ENCODE measurements at places on chromosomes 4 and X. TPM values are rescaled to one million over a fixed set of nuclear protein-coding genes. Genes with fewer than 3 reads are reported as not detected.

DNA sequence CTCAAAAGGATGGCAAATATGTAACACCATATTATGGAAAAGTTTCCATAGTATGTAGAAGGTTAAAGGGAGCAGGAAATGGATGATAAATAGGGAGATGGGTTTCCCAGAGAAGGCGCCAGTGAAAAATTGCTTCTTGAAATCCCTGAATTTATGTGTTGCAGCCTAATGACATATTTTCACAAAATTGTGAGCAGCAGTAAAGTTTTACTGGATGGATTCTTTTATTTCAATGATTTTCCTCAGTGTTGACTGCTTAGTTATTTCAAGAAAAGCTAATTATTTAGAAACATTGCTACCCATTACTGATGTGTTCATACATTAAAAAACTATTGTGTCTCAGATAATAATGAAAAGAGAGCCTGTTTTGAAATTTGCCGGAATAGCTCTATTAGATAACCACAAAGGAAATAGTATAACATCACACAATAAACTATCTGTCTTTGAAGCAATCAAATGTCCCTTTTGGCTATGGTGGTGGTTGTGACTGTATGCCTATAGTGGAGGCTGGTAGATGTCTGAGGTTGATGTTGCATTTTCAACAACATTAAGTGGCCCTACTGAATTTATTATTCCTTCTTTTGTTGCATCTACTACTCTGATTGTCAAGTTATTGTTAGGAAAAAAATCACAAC, 169.9 kb upstream of the HAND2 start:
- no peak for DNase-seq

- DNase-seq = no peak
These were observed 119.1 kb upstream of the OTUD4 start for GRCh38 chr4:145299380-145300076.

GRCh38 chr4:155875878-155876277, 9.8 kb upstream of the ASIC5 start:
- no peak for DNase-seq

Gene ANKRD50
- total RNA-seq = 49.0 TPM

Measured in ureter (tissue), 1 donor.